ENCODE measurements at places on chromosomes 12 and 14.

- DNase-seq = no peak
Measured at GRCh38 chr14:75260025-75260763, 18.4 kb upstream of the FOS start.

- DNase-seq = no peak
Measured at GRCh38 chr12:103758310-103759089, 82.5 kb downstream of the NT5DC3 start.

DNA sequence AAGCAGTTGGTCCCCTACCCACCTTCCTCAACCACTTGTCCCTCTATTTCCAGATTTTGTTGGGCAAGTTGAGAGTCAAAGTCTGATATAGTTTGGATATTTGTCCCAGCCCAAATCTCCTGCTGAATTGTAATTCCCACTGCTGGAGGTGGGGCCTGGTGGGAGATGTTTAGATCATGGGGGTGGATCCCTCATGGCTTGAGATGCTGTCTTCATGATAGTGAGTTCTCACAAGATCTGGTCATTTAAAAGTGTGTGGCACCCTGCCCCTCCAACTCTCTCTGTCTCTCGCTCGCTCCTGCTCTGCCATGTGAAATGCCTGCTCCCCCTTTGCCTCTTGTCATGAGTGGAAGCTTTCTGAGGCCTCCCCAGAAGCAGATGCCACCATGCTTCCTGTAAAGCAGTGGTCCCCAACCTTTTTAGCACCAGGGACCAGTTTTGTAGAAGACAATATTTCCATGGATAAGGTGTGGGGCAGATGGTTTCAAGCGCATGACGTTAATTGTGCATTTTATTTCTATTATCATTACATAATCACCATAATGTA is 37.3 kb upstream of the BCL11B start:
- DNase-seq = no peak

GRCh38 chr12:77814386-77814785 is 16.3 kb upstream of the NAV3 start:
- DNase-seq = no peak

DNA sequence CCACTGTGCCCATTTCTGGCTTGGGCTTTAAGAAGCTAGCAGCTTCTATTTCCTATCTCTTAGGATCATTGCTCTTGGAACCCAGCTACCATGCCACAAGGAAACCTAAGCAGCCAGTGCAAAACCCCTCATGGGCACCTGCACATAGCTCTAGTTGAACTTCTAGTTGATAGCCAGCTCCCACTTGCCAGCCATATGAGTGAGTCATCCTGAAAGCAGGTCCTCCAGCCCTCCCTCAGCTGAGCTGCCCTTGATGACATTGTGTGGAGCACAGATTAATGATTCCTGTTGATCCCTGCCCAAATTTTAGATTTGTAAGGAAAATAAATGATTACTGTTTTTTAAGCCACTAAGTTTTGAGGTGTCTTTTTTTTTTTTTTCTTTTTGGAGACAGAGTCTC is 234.2 kb upstream of the FBXO33 start:
- DNase-seq = no peak

GRCh38 chr14:95575840-95576473 is 41.1 kb downstream of the GLRX5 start:
- no peak for DNase-seq

GRCh38 chr12:100789146-100789545 is 5.4 kb upstream of the ANO4 start:
- DNase-seq = peak; percentile 67

GRCh38 chr12:109744026-109744425 is 30.4 kb downstream of the FAM222A start:
- DNase-seq = no peak

- no peak for DNase-seq
Measured at GRCh38 chr14:100350276-100350926, 27.3 kb downstream of the SLC25A47 start.

DNA sequence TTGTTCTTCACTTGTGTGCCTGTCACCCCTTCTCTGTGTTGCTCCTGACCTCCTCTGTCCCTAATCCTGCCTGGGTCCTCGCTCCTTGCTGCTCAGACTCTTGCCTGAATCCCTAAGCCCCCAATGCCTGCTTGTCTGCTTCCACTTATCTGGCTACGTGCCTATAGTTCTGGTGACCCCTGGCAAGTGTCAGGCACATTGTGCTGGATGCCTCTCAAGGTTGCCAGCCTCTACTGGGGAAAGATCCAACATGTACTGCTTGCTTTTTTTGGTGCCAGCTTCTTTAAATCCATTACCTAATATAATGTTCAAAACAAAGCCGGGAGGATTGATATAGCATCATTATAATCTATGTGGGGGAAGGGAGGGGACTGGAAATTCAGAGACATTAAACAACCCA is 448.0 kb upstream of the CCDC196 start:
- DNase-seq = no peak

- DNase-seq = no peak
Measured at GRCh38 chr12:42440608-42441007, 114.6 kb downstream of the PPHLN1 start.

DNA sequence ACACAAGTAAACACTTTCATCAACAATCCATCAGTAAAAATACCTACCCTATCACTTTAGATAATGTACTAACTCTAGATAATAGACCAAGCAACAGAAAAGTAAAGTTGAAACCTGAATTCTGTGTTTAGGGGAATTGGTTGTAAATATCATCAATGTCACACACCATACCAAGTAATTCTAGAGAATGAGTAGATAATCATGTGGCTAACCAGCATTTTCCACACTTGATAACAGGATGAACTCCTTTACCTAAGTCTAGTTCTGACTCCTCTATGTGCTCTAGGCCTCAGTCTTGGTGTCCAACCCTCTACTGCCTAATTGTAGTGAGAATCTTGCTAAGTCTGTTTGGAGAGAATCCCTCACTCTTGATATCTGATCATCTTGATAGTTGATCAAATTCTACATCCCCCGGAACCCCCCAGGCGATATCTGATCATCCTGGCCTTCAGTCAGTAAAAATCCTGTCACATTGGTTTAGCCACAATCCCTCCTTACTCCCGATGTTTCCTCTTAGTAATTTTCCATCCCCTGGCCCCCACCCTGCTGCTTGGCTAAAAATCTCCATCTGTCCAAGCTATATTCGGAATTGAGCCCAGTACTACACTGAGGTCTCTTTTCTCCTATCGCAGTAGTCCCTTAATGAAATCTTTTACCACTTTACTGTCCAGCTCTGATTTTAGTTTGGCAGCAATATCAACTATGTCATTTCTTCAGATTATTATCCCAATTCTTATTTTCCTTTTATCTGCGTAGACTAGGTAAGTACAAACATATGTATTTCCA is 3.4 kb upstream of the SLCO1A2 start:
- DNase-seq = no peak

DNA sequence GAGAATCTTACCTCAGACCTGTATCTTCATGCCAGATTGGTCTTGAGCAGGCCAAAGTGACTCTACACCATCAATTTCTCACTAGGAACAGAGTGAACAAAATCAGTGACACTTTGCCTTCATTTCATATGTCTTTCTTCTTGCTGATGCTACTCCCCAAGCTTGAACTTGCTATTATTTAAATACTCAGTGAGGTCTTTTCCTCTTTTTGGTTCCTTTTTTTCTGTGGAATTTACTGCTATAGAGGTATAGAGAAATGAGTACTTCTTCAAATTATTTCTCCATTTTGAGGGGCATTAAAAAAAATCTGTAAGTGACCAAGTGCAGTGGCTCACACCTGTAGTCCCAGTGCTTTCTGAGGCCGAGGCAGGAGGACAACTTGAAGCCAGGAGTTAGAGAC is at the start of gene GPR33:
TSS of gene GPR33 (minus strand) at position 154 of the 400 bp plus-strand sequence. CDS start 4,074 bp downstream, outside the sequence.
- no peak for DNase-seq

DNA sequence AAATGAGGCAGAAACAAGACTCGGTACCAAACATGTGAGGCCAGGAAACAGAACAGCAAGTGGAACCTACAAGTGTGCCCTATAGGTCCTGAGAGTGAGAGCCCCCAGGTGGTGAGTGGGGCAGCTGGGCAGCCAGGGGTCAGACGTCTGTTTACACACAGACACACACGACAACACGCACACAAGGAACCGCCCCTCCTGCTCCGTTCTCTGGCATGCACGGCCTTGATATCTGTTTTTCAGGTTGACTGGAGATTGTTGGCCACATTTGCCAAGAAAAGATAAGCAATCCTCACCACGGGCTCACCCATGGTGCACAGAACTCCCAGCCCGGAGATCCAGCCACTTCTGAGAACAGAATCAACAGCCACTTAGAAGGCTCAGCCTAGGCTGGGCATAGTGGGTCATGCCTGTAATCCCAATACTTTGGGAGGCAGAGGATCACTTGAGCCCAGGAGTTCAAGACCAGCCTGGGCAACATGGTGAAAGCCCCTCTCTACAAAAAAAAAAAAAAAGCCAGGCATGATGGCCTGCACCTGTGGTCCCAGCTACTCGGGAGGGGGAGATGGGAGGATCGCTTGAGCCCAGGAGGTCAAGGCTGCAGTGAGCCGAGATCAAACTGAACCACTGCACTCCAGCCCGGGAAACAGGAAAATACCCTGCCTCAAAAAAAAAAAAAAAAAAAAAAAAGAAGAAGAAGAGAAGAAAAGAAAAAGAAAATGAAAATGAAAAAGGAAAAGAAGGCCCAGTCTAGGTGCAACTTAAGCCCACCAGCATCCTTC is 19.4 kb upstream of the EIF5 start:
- DNase-seq = no peak

- peak; percentile 30 for DNase-seq
Measured at GRCh38 chr12:28941248-28941647, 207.8 kb upstream of the FAR2 start.

DNA sequence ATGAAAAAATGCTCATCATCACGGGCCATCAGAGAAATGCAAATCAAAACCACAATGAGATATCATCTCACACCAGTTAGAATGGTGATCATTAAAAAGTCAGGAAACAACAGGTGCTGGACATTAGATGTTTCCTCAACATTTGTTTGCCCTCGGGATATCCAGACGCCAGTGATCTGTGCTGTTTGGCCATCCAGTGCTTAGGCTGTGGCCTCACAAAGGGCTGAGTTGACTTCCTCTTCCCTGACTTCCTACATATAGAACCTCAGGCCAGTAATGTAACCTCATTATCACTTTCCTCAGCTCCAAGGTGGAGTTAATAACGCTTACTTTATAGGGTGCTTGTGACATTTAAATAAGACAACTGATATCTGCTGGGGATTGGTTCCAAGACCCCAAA is 51.8 kb downstream of the SLC15A5 start:
- DNase-seq = no peak

DNA sequence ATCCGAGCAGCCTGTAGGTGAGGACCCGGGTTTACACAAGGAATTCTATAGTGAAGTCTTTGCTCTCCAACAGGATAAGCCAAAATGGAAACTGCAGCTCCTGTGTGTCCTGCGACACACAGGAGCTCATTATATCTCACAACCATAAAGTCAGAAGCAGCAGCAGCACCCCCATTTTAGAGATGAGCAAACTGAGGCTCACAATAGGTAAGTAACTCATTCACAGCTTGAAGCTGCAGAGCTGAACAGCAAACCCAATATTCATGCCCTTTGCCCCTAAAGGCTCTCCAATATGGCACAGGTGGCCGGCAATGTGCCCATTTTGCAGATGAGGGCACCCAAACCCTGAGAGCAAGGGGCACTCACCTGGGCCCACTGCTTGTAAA is 4.6 kb downstream of the NCOR2 start:
- DNase-seq = no peak

DNA sequence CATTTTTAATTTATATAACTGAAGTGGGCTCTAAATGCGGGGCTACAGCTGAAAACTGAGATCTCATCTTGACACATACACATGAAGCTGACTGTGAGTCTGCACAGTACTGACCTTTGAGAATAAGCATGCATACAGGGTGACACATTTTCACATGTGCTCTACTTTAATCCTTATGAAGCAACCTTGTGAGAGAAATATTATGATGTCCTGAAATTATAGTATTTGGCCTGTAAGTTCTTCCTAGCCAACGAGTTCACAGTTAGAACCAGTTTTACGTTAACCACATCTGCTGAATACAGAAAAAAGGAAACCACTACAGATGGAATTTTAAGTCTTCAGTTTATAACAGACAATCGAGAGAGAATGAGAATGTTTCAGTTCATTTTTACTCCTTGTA is 70.3 kb downstream of the SPPL3 start:
- DNase-seq = peak; percentile 64

DNA sequence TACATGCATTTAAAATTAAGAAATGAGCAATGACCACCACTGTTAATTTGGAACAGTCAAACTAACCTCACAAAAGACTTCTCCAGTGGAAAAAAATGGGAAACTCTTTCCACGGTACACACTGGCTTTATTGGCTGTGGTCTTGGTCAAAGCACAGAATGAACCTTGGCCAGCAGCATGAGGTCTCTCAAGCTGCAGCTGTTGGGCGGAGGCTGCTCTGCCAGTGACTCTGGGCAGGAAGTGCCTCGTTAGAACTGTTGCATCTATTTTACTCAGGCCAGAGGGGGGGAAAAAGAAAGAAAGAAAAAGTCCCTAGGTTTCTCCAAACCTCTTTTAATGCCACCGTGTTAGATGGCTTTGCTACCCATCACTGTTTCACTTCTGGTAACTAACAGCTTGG is 279.8 kb upstream of the DIO2 start:
- peak; percentile 65 for DNase-seq

DNA sequence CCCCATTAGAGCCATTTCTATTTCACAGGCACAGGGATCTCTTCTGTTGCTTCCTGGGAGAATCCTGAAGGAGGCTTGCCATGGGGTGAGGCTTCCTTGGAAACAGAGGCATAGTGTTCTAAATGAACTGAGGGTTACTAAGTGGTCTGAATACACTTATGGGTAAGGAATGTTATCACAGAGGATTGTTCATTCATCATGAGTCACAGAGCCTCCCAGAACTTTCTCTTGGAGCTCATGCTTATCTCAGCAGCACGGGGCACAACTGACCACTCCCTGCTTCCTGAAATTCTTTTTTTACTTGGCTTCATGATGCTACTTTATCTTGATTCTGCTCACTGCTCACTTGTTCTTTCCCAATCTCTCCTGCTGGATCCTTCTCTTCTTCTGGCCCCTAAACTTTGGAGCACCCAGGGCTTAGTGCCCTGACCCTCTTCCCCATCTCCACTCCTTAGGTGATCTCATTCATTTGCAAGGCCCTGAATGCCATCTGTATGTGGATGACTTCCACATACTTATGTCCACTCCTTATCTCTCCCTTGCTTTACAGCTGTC is 57.9 kb downstream of the ANO6 start:
- DNase-seq = peak; percentile 98

DNA sequence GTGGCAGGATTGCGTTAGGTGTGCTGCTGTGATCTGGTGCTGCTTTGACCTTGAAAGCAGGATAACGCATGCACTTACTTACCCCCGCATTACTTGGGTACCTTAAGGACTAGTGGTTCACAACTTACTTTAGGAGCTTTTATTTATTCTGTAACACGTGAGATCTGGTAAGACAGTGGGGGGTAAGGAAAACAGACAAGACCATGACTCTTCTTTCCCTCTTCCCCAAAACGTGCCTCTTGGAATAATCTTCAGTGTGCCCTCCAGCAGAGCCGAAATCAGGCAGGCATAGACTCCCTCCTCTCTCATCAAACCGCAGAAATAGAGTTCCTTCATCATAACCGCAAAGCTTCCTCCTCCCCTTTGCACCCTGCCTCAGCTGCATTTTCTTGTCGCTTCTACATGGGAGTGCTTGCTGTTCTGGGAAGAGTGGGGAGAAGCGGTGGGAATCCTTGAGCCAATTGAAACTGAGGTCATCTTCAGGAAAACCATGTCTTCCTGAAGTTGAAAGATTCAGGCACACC is 43.4 kb downstream of the RAD52 start:
- DNase-seq = no peak

- no peak for DNase-seq
Measured at GRCh38 chr14:69531135-69531534, 43.5 kb downstream of the CCDC177 start.

- DNase-seq = peak; percentile 79
Measured at GRCh38 chr12:1217191-1217949, 226.3 kb downstream of the ERC1 start.
